Fibroblast of pulmonary artery (primary cell): ENCODE measurements at places on chromosomes 5 and 9.

- no peak for DNase-seq
Measured at GRCh38 chr5:169583101-169583423, 511 bp upstream of the SPDL1 start.

DNA sequence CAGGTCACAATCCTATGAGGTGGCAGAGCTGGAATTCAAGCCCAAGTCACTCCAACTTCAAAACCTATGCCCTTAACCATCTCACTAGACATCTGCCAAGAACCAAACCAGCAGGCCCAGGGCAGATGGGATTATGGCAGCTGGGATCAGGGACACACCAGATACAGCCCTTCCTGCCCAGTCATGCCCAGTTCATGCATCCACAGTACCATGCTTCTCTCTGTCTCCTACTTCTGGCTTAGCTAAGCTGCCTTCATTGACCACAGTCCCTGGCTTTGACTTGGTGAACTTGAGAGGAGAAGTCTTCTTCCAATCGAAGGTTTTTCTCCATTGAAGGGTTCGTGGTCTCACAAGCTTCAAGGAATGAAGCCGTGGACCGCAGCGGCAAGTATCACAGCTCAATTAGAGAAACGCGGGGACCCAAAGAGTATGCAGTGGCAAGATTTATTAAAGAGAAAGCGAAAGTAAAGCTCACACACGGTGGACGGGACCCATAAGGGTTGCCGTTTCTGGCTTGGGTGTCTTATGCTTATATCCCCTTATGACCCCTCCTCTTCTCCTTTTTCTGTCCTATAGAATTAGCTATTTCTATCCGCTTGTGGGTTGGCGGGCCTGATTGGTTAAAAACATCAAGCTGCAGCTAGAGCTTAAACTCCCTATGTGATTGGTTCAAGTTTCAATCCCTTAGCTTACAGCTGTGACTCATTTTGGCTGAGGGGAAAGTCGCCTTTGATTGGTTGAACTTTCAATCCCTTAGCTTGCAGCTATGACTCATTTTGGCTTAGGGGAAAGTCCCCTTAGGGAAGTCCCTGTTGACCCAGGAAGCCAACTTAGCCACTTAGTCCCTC is 101.2 kb downstream of the TRIM36 start:
- peak; percentile 21 for DNase-seq

GRCh38 chr5:149961957-149962409 is 1.4 kb downstream of the SLC26A2 start:
- peak; percentile 83 for DNase-seq

- no peak for DNase-seq
Measured at GRCh38 chr5:179738742-179739141, 6.1 kb downstream of the MAML1 start.

DNA sequence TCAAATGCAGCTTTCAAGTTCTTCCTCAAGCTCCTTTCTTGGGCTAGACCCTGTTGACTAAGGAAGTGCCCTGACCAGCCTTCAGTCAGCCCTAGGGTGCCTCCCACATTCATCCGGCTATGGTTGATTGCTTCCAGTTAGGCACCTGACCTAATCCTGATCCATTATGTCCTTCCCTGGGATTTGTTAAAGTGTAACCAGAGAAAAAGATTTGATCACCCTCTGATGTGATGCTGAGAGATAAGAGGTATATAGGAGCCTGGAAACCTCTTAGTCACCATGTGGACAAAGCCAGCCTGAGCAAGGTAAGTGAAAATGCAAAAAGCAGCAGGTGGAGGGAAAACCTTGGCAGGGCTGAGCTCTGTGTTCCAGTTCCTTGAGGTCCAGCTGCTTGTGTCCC is 178.8 kb upstream of the ERCC6L2 start:
- DNase-seq: no peak

DNA sequence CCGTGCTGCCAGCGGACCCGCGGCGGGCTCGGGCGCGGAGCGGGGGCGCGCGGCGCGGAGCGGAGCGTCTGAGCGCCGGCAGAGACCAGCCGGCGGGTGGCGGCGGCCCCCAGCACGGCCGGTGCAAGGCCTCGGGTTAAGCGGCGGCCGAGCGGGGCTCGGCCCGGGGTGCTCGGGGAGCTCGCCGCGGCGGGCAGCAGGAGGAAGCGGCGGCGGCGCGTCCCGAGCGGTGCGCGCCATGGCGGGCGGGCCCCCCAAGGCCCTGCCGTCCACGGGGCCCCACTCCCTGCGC is 150 bp downstream of the SNX30 start:
- DNase-seq: no peak

DNA sequence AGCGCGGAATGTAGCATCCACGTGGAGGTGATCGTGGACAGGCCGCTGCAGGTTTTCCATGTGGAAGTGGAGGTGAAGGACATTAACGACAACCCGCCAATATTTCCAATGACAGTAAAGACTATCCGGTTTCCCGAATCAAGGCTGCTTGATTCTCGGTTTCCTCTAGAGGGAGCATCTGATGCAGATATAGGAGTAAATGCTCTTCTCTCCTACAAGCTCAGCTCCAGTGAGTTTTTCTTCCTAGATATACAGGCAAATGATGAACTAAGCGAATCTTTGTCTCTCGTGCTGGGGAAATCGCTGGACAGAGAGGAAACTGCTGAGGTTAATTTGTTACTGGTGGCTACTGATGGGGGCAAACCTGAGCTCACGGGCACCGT is 598 bp downstream of the PCDHA2 start:
- peak; percentile 7 for DNase-seq

- DNase-seq: no peak
Measured at GRCh38 chr5:83406906-83407305, 64.6 kb upstream of the VCAN start.

DNA sequence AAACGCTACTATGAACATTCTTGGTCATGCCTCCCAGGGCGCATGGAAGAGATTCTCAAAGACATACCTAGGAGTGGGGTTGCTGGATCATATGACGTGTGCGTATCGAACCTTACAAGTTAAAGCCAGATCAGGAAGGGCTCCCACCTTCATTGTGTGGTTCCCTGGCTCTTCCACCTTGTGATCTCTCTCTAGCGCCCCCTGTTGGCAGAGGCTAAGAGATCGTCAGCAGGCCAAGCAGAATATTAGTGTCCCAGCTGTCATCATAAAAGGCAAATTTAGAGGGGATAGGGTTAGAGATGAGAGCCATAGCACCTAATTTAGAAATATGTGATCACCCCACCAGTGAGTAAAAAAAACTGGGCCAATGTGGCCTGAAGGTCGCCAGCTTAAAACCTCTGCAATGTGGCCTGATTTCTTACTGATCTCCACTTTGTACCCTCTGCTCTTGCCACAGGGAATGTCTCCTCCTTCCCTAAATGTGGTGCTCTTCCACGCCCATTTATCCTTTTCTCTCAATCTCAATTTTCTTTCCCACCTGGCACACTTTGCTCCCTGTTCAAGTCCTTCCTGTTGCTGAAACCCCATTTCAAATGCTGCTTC is 91.7 kb upstream of the SHB start:
- peak; percentile 66 for DNase-seq

DNA sequence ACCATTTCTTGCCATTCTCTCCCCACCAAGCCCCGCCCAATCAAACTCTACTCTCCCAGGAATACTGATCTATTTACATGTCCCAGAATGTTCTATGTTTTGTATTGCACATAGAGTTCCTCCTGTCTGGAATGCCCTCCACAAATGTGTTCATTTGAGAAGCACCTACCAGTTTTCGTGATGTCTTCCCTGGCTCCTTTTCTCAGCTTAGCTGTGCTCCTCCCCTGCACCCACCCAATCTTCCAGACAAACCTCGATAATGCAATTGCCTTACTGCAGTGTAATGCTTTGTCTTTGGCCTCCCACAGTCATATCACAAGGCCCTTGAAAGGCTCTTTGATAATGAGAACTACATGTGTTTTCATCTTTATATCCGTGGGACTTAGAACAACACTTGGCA is 214.5 kb upstream of the ANKRD55 start:
- DNase-seq: no peak

- no peak for DNase-seq
Measured at GRCh38 chr5:62030326-62030725, 275.7 kb upstream of the KIF2A start.

DNA sequence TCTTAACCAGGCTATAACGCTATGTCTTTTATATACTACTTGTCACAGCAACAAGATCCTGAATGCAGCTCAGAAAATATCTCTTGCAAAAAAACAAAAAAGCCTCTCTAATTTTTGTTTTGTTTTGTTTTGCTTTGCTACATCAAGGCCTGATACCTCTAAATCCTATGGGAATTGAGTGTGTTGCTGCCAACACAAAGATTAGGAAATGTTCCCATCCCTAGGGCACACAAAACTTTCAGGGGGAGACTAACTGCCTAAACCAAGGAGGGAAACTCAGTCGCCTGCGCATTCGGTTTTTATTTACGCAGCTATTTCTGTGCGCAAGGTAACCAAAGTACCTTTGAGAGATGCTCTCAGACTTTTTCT is 1.7 kb downstream of the SSBP2 start:
- DNase-seq: peak; percentile 42

DNA sequence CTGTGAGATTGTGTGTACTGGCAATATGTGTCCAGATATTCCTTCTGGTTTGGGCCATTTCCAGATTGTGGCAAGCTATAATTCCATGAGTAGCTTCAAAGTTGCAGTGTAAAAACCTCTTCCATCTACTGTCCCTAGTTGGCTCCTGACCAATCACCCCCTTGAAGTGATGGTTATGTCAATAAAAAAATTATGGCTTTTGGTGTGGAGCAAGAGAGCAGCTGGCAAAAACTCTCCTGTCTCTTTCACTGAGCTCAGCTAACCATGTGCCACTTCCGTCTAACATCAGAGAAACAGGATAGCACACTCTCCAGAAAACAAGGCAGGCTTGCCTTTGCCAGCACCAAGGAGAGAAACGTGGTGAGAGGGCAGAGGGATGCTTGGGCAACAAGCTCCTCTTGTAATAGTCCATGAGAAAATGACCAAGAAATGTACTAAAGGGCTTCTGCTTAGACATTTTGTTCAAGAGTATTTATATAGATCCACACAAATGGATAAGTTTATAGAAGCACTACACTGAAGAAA is 914.4 kb upstream of the SEMA6A start:
- DNase-seq: no peak

- no peak for DNase-seq
Measured at GRCh38 chr9:126173401-126173800, 153.2 kb upstream of the MVB12B start.

DNA sequence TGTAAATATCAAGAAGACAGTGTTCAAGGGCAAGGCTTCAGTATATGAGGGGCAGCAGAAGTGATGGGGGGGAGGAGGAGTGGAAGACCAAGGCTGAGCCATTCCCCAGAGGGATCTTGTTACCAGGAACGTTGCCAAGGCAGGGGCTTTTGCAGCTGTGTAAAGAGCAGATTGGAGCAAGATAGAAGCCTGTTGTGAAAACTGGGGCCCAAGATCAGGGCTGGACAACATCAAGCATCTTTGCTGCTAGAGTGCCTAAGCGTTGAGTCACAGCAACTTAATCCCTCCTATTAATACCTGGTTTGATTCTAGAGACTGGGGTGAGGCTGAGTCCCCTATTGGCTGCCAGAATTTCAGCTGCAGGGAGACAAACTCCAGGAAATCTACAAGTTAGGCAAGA is 18.4 kb upstream of the ERCC6L2 start:
- DNase-seq: peak; percentile 79

DNA sequence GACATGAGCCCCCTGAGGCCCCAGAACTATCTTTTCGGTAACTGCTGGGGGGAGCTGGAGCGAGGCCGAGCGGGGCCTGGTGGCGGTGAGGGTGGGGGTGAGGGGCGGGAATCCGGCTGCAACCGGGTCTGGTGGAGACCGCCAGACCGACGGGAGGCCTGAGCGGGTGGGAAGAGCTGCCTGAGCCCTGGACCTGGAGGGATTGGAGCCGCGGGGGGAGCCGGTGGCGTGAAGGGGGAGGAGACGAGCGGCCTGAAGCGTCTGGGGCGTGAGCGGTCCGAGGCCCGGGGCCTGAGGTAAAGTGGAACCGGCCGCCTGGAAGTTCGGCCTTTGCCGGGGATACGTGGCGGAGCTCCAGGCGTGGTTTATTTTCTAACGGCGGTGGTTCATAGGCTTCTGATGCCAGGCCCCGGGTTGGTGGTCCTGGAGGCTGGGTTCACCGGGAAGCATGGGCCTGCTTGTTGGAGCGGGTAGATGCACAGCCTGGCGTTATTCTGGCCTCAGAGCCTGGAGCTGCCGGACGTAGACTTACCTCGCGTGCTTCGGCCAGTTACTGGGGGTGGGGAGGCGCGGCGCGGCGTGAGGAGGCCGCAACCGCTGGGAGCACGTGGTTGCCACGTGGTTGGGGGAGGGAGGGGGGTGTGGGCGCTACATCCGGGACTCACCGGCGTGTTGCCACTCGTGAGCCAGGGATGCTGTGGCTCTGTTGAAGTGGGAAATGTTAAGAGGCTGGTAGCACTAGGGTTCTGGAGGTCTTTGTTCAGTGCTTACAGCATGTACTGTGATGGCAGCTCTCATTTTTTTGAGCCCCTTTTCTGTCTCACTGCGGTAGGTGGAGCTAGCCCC is 544 bp downstream of the NPM1 start:
- peak; percentile 77 for DNase-seq

GRCh38 chr5:82104872-82105271 is 133.0 kb downstream of the ATG10 start:
- no peak for DNase-seq

GRCh38 chr5:87541033-87541432 is 128.3 kb upstream of the CCNH start:
- DNase-seq: peak; percentile 49
